Activated T-cell treated with anti-CD3 and anti-CD28 coated beads, Interleukin-2, amount 50 U/mL, for 24 hours (primary cell): ENCODE measurements at places on chromosomes 3 and 15.

- no peak overlapping the region for H3K4me3 ChIP-seq
- no peaks in the 10 kb centered on the region for H3K27me3 ChIP-seq
- no peak for DNase-seq
These were observed 172.8 kb downstream of the NR2F2 start for GRCh38 chr15:96503276-96503675.

DNA sequence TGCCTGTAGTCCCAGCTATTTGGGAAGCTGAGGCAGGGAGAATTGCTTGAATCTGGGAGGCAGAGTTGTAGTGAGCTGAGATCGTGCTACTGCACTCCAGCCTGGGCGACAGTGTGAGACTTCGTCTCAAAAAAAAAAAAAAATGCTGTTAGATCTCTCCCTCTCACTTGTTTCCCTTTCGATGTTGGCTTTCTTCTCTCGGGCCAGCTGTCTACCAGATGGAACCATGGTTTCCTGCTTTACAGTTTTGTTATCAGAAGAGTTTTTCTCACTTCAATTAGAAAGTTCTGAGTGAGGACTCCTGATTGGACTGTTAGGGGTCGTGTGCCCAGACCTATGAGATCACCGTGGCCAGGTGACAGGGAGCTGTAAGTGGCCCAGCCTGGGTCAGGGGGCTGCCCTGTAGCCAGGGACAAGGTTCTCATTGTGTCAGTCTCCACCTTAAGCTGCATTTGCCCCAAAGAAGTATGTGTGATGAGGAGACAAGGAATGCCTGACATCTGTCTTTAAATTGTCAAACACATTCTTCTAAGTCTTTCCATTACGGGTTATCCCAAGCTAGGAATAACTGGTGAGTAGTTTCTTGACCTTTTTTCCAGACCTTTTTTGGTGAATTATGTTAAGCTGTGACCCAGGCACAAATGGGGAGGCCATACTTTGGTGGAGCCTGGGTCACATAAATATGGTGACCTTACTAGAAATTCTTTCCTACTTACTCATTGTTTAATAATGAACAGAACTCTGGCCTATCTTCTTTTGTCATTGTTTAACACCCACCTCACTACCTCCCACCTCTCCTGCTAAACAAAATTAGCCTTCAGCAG is 25.2 kb downstream of the SNAPC5 start:
- peak; percentile 45 for DNase-seq
- no peaks in the 10 kb centered on the region for H3K27me3 ChIP-seq
- peak overlapping the region; percentile 90 for H3K27ac ChIP-seq

DNA sequence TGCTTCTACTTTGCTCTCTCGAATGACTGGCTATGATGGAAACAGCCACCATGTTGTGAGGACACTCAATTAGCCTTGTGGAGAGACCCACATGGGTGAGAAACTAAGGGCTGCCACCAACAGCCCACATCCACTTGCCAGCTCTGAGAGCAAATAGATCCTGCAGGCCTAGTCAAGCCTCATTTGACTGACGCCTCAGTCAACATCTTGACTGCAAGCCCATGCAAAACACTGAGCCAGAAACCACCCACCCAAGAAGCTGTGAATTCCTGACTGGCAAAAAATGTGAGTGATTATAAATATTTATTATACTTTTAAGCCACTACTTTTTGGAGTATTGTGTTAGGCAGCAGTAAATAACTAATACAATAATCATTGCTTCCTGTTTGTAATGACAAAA is 58.4 kb downstream of the NOX5 start:
- peaks cover 9% of the 10 kb centered on the region for H3K4me1 ChIP-seq
- peaks cover 62% of the 10 kb centered on the region for H3K27me3 ChIP-seq
- H3K36me3 ChIP-seq, result no peaks in the 10 kb centered on the region

DNA sequence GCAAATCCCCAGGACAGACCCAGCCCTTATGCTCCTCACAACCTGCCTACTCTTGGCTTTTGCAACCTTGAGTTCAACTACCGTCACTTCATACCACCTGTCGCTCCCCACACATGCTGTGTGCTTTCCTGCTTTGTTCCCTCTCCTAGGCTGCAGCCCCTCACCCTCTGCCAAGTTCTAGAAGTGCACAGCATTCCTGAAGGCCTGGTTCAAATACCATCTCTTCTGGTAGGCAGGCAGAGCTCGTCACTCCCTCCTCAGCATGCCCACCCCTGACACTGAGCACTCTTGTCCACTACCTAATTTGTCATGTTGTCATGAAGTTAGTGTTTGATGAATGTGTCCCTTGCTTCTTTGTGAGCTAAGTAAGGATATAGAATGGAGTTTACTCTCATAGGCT is 129.6 kb downstream of the SEMA6D start:
- no peak overlapping the region for H3K27ac ChIP-seq
- H3K4me3 ChIP-seq, result no peak overlapping the region
- H3K36me3 ChIP-seq, result no peaks in the 10 kb centered on the region

DNA sequence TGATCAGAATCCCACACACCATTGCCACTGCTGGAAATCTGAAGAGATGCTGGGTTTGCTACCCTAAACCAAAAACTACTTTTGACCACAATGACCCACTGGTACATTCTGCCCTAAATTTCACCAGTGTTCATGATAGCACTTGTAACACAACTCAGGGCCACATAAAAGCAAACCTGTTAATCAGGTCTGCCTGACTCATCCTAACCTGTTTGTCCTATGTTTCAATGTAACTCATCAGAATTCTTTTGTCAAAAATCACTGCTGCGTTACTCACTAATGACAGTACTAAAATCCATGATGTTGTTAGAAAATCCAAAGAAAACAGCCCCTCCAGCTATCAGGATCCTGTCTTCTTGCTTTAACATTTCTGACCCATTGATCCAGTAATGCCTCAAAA is 55.6 kb upstream of the XCR1 start:
- no peaks in the 10 kb centered on the region for H3K36me3 ChIP-seq
- H3K4me1 ChIP-seq, result peaks cover 6% of the 10 kb centered on the region
- no peak overlapping the region for H3K27ac ChIP-seq
- DNase-seq, result no peak

DNA sequence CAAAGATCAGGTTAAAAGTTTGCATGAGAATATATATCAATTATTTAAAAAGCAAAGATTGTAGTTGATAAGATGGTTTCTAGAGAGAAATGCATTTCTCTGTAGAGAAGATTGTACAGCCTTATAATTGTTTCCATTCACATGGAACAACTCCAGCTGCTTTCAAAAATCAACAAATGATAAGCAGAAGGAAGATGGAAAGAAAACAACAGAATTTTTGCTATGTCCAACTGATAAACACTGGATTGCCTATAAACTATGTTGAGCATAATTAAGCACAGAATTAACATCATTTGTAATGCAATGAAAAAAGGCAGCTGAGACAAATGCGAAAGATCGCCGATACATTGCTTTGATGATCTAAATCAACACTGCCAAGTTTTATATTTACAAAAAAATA is 89.0 kb downstream of the C3orf85 start:
- H3K4me3 ChIP-seq, result no peak overlapping the region
- peaks cover 9% of the 10 kb centered on the region for H3K27me3 ChIP-seq
- no peak for DNase-seq
- H3K27ac ChIP-seq, result no peak overlapping the region

- peak overlapping the region; percentile 37 for H3K27ac ChIP-seq
- DNase-seq, result no peak
- peaks cover 32% of the 10 kb centered on the region for H3K4me1 ChIP-seq
- H3K27me3 ChIP-seq, result no peaks in the 10 kb centered on the region
These were observed 16.0 kb downstream of the TNK2 start for GRCh38 chr3:195892105-195893043.

GRCh38 chr3:143439817-143440216 is 320.2 kb downstream of the CHST2 start:
- H3K36me3 ChIP-seq, result no peaks in the 10 kb centered on the region
- peaks cover 23% of the 10 kb centered on the region for H3K4me1 ChIP-seq
- H3K27ac ChIP-seq, result no peak overlapping the region
- no peak for DNase-seq
- H3K4me3 ChIP-seq, result no peak overlapping the region
- no peaks in the 10 kb centered on the region for H3K27me3 ChIP-seq

GRCh38 chr3:40191850-40192448 is 117.6 kb upstream of the EIF1B start:
- DNase-seq, result peak; percentile 67
- no peak overlapping the region for H3K4me3 ChIP-seq
- H3K36me3 ChIP-seq, result no peaks in the 10 kb centered on the region

DNA sequence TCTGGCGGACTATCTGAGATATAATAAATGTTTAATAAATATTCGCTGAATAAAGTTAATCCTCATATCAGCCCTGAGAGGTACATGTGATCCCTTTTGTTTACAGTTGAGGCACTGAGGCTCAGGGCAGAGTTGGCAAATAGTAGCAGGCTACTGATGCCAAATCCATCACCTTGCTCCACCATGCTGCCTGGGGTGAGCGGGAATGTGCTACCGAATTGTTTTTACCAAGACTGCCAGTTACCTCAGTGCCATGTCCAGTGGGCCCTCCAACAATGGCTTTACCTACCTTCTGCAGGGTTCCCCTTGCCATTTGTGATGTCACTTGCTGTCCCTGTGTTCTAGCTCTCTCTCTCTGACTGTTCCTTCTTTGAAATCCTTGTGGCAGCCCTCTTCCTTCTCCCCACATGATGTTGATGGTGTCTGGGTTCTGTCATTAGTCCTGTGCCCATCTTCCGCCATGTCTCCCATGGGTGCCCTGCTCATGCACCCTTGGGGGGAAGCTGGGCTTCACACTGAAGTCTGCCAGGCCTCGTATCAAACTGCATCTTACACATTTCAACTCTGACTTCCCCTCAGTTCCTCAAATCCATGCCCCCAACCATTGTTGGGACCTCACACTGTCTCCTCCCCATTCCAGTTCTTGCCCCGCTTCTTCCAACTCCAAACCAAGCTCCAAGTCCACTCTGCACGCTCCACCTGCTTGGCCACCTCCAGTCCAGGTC is 35.4 kb downstream of the SLCO2A1 start:
- peaks cover 12% of the 10 kb centered on the region for H3K27me3 ChIP-seq
- no peak overlapping the region for H3K27ac ChIP-seq
- H3K4me3 ChIP-seq, result no peak overlapping the region
- no peaks in the 10 kb centered on the region for H3K4me1 ChIP-seq
- no peak for DNase-seq

DNA sequence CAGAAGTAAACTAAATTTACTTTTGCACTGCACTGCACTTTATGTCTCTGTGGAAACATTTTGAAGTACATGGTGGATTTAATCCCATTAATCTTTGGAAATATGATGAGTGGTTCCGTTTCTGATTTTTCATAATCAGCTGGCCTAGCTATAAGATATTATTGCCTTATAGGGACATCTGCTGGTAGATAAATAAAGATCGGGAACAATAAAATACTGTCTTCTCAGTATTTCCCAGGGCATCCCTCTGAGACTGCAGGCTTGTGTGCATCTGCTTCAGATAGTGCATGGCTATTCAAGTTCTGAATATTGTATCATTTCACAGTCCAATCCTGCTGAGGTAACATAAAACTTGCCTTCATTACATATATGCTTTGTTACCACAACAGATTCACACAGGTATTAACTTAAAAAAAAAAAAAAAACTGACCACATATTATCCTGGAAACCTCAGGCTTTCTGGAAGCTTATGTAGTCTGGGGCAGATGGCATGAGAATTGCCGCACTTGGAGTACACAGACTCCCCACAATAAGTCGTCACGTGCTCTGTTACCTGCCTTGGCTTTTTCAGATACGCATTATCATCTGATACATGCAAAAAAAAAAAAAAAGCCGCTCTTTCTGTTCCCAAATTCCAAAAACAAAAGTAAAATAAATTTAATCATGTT is 330.8 kb upstream of the AGTR1 start:
- no peak overlapping the region for H3K27ac ChIP-seq
- no peak overlapping the region for H3K4me3 ChIP-seq
- no peaks in the 10 kb centered on the region for H3K27me3 ChIP-seq
- DNase-seq, result no peak
- no peaks in the 10 kb centered on the region for H3K4me1 ChIP-seq

DNA sequence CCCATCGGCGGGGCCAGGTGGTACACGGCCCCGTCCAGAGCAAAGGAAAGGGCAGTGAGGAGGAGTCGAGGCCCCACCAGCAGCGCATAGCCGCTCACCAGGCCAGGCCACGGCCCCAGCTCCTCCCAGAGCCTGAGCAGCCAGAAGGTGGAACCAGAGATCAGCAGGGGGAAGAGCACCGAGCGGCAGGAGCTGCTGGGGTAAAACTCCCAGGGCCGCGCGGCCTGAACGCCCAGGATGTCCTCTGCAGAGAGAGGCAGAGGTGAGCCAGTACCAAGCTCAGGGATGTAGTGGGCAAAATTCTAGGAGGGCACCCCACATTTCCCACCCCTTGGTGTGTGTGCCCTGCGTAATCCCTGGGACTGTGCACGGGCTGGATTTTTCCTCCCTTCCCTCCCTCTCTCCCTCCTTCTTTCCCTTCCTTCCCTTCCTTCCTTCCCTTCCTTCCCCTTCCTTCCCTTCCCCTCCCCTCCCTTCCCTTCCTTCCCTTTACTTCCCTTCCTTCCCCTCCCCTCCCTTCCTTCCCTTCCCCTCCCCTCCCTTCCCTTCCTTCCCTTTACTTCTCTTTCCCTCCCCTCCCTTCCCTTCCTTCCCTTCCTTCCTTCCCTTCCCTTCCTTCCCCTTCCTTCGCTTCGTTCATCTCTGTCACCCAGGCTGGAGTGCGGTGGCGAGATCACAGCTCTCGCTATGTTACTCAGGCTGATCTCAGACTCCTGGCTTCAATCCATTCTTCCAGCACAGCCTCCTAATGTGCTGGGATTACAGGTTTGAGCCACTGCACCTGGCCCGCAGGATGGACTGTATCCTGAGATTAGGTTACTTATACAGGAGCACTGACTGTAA is 6.3 kb upstream of the NCBP2 start:
- no peak overlapping the region for H3K4me3 ChIP-seq
- H3K4me1 ChIP-seq, result peaks cover 13% of the 10 kb centered on the region
- H3K36me3 ChIP-seq, result peaks cover 27% of the 10 kb centered on the region
- no peak for DNase-seq
- H3K27ac ChIP-seq, result no peak overlapping the region

- H3K4me1 ChIP-seq, result peaks cover 49% of the 10 kb centered on the region
- H3K27ac ChIP-seq, result peak overlapping the region; percentile 87
- no peak for DNase-seq
- H3K27me3 ChIP-seq, result no peaks in the 10 kb centered on the region
These were observed 1.1 kb downstream of the ABHD14A start for GRCh38 chr3:51975852-51976549.

GRCh38 chr15:44775953-44776352 is 39.6 kb downstream of the TRIM69 start:
- no peak overlapping the region for H3K4me3 ChIP-seq
- H3K4me1 ChIP-seq, result no peaks in the 10 kb centered on the region
- no peak for DNase-seq
- H3K36me3 ChIP-seq, result peaks cover 10% of the 10 kb centered on the region
- H3K27me3 ChIP-seq, result no peaks in the 10 kb centered on the region

GRCh38 chr3:59609657-59610348 is 560.0 kb upstream of the CFAP20DC start:
- no peaks in the 10 kb centered on the region for H3K4me1 ChIP-seq
- no peaks in the 10 kb centered on the region for H3K27me3 ChIP-seq
- no peak overlapping the region for H3K4me3 ChIP-seq
- no peak for DNase-seq
- H3K27ac ChIP-seq, result no peak overlapping the region
